ENCODE measurements at places on chromosomes 1 and 21.

DNA sequence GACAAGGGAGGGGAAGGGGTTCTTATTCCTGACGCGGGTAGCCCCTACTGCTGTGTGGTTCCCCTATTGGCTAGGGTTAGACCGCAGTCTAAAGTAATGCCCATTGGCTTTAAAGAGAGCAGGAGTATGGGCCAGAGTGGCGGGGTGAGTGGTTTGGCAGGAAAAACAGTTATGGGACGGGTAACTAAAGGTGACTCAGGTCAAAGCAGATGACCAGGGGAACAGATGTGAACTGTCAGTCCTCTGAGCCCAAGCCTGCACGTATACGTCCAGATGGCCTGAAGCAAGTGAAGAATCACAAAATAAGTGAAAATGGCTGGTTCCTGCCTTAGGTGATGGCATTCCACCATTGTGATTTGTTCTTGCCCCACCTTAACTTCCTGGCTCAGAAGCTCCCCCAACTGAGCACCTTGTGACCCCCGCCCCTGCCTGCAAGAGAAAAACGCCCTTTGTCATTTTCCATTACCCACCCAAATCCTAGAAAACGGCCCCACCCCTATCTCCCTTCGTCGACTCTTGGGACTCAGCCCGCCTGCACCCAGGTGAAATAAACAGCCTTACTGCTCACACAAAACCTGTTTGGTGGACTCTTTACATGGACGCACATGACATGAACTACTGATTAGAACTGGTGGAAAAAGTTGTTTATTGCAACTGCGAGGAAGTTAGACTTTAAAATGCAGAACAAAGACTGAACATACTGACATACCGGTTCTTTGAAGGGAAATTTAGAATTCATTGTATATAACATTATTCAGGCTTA, 758 bp upstream of the ATAD3B start:
- DNase-seq: no peak

- DNase-seq: no peak
Observed at GRCh38 chr21:14740692-14741091, 194.6 kb upstream of the SAMSN1 start.

DNA sequence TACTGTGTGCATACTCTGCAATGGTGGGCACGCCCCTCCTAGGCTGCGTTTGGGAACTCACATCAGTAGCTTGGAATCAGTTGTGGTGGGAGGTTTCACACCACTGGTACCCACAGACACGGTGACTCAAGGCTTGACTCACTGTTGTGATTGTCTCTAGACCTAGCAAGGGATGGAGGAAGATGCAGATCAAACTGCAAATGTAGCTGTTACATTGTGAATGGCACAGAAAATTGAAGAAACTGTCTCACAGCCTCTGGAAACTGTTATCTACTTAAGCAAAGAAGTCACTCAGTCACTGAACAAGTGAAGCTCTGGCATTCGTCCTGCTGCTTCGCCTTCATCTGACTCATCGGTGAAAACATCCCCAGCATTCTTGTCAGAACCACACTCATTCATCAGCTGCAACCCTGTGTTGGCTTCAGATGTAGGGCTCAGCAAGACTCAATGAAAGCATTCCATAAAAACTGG, 59.5 kb downstream of the POFUT2 start:
- DNase-seq: no peak

DNA sequence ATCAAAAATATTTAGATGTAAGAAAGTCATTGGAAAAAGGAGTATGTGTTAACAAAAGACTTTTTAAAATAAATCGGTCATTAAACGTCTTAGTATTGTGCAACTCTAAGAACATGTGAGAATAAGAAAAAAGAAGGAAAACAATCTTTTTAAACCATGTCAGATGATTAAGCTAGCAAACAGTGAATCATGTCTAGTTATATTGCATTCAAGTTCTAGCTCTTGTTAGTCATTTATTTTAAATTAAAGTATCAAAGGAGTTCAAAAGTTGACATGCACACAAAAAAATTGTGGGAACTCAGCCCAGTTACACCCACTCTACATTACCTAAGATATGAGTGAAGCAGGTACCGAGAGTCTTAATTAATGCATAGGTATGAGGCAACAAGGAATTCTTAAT, 9.8 kb downstream of the FRRS1 start:
- DNase-seq: no peak

DNA sequence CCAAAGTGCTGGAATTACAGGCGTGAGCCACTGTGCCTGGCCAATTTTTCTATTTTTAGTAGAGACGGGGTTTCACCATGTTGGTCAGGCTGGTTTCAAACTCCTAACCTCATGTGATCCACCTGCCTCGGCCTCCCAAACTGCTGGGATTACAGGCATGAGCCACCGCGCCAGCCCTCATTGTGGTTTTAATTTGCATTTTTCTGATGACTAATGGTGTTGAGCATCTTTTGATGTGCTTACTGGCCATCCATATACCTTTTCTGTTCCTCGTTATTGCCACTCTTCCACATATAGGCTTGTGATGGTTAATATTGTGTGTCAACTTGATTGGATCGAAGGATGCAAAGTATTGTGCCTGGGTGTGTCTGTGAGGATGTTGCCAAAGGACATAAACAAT, 17.4 kb upstream of the ENAH start:
- DNase-seq: no peak

- no peak for DNase-seq
Observed at GRCh38 chr1:47578721-47579419, 141.0 kb downstream of the FOXD2 start.

DNA sequence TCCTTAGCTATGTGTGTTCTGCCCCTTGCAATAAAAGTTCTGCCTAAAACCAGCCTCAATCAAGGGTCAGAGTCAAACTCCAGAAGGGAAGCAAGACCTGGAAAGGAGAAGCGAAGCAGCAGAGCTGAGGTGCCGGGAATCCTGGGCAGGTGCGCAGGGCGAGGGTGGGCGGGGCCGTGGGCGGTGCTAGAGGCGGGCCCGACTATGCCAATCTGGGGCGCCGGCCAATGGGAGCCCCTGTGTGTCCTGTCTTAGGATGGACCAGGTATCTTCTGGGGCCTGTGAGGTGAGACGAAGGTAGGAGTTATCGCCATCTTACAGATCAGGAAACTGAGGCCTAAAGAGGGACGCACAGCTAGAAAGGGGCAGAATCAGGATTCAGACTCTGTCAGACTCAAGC, 120.3 kb downstream of the PTPRU start:
- DNase-seq: no peak

GRCh38 chr1:113692824-113693431, 66.4 kb downstream of the PHTF1 start:
- no peak for DNase-seq

DNA sequence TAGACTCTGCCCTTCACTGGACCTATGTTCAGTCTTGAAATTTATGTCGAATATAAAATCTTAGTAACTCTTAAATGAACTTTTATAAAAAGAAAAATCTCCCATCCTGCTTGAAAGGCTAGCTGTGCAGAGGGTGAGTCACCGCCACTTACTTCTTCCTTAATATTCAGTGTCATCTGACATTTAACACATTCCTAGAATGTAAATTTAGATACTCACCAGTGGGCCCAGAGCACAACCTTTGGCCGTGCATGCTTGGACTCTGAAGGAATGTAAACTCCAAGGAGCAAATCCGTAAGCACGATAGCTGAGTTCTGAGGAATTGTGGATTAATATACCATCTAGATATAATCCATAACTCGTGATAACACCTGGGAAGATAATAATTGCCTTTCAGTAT, 403.3 kb downstream of the KCTD3 start:
- DNase-seq: no peak

GRCh38 chr1:105909811-105910210, 1146.7 kb upstream of the PRMT6 start:
- DNase-seq: no peak

DNA sequence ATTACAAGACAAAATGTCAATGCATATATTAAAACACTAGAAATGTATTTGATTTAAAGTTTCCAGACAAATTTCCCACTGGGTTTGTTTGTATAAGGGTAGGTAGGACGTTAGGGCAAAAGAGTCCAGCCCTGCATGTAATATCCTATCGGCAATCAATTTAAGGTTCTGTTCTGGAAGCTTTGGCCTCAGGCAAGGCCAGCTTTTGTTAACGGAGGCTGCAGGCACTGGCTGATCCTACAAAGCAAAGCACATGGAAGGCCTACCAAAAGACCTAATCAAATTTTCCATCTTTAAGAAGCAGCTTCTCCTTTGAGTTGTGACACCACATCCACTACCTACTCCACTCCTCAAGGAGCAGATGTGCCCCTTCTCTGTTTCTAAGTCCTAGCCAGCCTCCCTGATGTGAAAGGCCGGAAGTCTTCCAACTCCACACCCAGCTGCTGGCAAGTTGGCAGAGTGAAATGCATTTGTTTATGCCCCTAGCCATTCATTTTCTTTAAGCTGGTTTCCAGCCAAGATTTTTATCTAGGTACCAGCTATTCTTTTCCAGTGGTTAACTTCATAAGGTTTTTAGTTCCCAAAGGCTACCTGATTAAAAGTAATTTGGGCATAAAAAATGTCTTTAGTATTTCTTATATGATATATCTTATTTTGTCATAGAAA, 452.6 kb downstream of the PTBP2 start:
- DNase-seq: no peak

GRCh38 chr1:54273092-54273794, 73.3 kb downstream of the MRPL37 start:
- DNase-seq: peak; percentile 30

- DNase-seq: no peak
Observed at GRCh38 chr1:31532173-31532572, 44.1 kb upstream of the TINAGL1 start.

- DNase-seq: no peak
Observed at GRCh38 chr1:244173240-244173639, 122.2 kb downstream of the ZBTB18 start.

DNA sequence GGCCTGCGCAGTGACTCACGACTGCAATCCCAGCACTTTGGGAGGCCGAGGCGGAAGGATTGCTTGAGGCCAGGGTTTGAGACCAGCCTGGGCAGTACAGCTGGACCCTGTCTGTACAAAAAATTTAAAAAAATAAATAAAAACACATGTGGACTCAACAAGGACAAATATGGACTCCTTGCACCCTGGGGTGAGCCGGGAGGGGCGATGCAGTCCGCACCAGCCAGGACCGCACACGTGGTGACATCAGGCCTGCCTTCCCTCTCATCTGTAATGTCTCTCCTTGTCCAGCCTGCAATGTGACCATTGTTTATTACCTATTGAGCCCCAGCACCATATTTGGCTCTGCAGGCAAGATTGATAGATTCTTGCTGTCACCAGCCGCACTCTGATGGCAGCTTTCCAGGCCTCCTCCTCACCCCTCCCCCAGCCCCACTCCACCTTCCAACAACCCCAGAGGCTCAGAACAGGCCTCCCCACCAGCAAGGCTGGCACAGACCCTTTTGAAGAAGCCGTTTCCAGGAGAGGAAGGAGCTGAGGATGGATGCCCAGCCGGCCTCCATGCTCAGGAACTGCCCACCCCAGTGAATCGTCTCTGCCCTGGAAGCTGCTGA, 55.2 kb downstream of the IRF2BP2 start:
- no peak for DNase-seq

- DNase-seq: no peak
Observed at GRCh38 chr1:25829046-25829445, 9.3 kb downstream of the MTFR1L start.

DNA sequence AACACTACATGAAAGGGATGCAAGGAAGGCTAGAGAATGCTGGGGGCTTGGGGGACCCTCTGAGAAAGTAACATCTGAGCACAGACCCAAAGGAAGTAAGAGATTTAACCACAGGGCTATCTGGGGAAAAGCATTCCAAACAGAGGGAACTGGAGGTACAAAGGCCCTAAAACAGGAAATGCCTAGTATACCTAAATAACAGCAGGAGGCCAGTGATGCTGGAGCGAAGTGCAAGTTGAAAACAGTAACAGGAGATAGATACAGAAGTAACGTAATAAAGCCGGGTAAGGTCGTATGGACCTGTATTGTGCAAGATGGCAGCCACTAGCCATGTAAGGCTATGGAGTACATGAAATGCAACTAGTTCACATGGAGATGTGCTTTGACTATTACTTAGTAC, 52.1 kb downstream of the CD34 start:
- DNase-seq: no peak

DNA sequence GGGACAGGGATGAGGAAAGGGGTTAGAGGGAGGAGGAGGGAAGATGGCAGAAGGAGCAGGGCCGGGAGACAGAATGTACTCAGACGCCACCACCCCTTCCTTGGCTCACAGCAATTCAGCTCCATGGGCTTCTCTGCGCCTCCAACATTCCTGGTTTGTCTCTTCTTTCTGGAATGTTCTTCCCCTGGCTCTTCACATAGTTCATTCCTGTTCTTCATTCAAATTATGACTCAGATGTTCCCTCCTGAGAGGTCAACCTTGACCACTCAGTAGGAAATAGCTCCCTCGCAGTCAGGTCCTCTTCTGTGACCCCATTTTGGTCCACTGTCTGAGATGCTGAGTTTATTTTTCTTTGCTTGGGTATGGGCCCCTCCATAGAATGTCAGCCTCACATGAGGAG, 203.2 kb downstream of the C1orf94 start:
- no peak for DNase-seq

- DNase-seq: no peak
Observed at GRCh38 chr1:2003541-2004131, at the start of gene CFAP74. Gene CFAP74, minus strand, starts transcription at chr1:2003786. Its CDS starts 12,830 bp downstream, at chr1:1990956.

- DNase-seq: no peak
Observed at GRCh38 chr1:179818743-179819173, 58.8 kb downstream of the TOR1AIP2 start.

DNA sequence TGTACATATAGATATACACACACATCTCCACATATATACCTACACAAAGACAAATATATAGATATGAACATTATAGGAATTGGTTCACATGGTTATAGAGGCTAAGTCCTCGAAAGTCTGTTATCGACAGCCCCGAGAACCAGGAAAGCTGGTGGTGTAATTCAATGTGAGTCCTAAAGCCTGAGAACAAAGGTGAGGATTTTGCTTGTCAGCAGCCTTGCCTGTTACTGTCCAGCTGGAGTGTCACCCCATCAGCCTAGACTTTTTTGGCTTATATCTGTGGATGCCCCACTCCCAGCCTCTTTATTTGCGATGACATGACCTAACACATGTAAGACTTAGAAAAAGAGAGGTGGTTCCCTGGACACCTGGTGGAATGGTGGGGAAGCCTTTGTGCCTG, 97.0 kb downstream of the GIPC2 start:
- DNase-seq: no peak
